GM04503 (cell line): ENCODE measurements at places on chromosomes 5 and 9.

GRCh38 chr9:19481971-19482404, 73.2 kb downstream of the ACER2 start:
- DNase-seq: no peak

- no peak for DNase-seq
Measured at GRCh38 chr9:134364391-134365114, 38.3 kb downstream of the RXRA start.

GRCh38 chr5:113296676-113297075, 138.1 kb downstream of the TSSK1B start:
- DNase-seq: peak; percentile 10

DNA sequence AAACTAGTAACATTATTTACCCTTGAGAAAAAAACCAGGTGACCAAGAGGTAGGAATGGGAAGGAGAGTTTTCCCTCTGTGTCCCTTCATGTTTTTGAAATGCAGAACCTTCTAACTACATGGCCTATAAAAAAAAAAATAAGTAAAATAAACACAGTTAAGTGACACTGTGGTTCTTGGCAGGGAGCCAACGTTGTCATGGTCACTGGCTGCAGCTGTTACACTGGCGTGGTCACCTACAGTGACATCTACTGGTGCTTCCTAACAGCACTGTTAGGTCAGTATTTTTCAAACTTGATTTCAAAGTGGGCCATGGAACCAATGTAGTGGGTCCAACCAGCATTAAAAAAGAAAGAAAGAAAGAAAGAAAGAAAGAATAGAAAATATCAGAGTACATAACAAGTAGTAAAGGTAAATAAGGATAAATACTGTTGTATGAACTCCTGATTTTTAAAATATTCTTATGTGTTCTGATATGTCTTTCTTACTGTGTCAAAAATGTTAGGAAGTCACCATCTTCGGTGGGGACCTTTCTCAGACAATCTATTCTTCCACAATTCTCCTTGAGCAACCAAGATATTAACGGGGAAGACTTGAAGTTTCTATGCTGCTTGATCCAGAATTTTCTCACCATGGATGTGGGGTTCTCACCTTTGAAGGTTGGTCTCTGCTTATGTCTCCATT, 59.1 kb upstream of the PJA2 start:
- DNase-seq: peak; percentile 35
